ENCODE measurements at places on chromosomes 3 and 15. TPM values are rescaled to one million over a fixed set of nuclear protein-coding genes. Genes with fewer than 3 reads are reported as not detected.

DNA sequence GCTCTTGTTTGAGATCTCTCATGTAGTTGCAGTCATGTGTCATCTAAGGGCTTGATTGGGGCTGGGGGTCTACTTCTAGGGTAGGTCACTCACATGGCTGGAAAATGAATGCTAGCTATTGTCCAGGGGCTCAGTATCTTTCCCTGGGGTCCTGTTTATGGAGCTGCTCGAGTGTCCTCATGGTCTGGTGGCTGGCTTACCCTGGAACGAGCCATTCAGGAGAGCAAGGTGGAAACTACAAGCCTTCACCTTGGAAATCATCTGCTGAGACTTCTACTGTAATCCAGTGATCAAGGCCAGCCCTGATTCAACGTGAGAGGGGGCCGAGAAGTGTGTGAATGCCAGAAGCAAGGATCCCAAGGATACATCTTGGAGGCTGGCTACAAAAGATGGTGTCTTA, 16.2 kb upstream of the RHCG start:
- H3K4me3 ChIP-seq, result no peak overlapping the region
- H3K4me1 ChIP-seq, result peaks cover 10% of the 10 kb centered on the region
- DNase-seq, result no peak
- no peaks in the 10 kb centered on the region for H3K36me3 ChIP-seq
- H3K27ac ChIP-seq, result no peak overlapping the region

- H3K27ac ChIP-seq, result no peak overlapping the region
- no peak for DNase-seq
- no peaks in the 10 kb centered on the region for H3K27me3 ChIP-seq
These were observed 24.4 kb downstream of the ADCY5 start for GRCh38 chr3:123424321-123424998.

DNA sequence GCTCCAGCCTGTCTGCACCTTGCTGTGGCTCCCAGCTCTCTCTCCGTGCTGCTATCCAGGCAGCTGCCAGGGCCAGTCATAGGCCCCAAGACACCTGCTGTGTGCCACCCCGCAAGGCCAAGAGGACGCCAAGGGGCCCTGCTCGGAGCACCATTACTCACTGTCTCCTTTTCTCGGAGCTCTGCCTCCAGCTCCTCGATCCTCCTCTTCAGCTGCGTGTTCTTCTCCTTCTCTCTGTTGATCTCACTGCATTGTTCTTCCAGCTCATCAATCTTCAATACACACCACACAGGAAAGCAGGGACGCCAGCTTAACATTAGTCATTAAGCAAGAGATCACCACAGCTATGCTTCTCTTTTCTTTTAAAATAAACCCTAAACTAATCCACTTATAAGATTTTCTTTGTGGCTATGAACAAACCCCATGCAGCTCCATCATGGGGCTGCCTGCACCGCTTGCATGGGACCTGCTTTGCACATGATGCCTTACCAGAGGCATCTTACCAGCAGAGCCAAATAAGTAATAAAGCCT, 42.6 kb downstream of the WHAMM start:
- H3K4me3 ChIP-seq, result no peak overlapping the region
- no peak for DNase-seq
- no peaks in the 10 kb centered on the region for H3K27me3 ChIP-seq
- no peak overlapping the region for H3K27ac ChIP-seq
- peaks cover 25% of the 10 kb centered on the region for H3K4me1 ChIP-seq

DNA sequence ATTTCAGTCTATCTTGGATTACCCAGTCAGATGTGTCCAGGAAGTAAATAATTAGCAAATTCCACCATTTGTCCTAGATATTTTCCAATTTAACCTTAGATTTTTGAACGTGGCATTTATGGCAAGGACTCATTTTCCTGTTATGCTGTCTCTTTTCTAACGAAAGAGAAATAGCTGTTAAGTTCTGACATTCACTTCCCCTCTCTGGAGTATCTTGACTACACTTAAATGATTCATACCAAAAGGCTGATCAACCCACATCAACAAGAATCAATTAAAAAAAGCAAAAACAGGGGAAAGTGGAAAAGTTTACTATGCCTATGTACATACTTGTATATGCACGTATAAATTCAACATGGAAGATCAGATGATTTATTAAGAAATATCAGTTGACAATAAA, 149.9 kb downstream of the FRMD5 start:
- H3K27ac ChIP-seq, result no peak overlapping the region
- no peak for DNase-seq
- H3K4me1 ChIP-seq, result no peaks in the 10 kb centered on the region
- H3K27me3 ChIP-seq, result peaks cover 2% of the 10 kb centered on the region
- H3K36me3 ChIP-seq, result no peaks in the 10 kb centered on the region

GRCh38 chr3:134931045-134931785, 136.2 kb downstream of the EPHB1 start:
- H3K4me3 ChIP-seq, result no peak overlapping the region
- no peaks in the 10 kb centered on the region for H3K36me3 ChIP-seq
- H3K27ac ChIP-seq, result no peak overlapping the region
- no peaks in the 10 kb centered on the region for H3K4me1 ChIP-seq
- no peak for DNase-seq

The ISLR gene
- not detected for polyA plus RNA-seq

The FBLN2 gene
- polyA plus RNA-seq, result not detected

The TRPM7 gene
- polyA plus RNA-seq, result 8.1 TPM

The CAND2 gene
- polyA plus RNA-seq, result not detected
